ENCODE measurements at places on chromosomes 1 and 21.

DNA sequence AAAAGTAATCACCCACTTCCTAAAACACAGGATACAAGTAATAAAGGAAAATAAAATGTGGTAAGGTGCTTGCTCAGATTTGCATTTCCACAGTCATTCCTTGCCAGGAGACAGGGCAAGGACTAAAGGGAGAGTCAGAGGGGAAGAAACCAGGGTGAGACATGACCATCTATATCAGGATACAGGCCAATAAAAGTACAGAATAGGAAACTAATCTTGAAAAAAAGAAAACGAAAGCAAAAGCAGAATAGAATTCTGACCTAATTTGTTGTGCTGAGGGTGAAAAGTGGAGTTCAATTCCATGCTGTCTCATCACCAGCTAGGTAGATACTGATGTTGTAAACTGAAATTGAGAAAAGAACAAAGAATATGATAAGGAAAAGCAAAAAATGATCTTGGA, 27.3 kb downstream of the JMJD4 start:
- no peak for DNase-seq

DNA sequence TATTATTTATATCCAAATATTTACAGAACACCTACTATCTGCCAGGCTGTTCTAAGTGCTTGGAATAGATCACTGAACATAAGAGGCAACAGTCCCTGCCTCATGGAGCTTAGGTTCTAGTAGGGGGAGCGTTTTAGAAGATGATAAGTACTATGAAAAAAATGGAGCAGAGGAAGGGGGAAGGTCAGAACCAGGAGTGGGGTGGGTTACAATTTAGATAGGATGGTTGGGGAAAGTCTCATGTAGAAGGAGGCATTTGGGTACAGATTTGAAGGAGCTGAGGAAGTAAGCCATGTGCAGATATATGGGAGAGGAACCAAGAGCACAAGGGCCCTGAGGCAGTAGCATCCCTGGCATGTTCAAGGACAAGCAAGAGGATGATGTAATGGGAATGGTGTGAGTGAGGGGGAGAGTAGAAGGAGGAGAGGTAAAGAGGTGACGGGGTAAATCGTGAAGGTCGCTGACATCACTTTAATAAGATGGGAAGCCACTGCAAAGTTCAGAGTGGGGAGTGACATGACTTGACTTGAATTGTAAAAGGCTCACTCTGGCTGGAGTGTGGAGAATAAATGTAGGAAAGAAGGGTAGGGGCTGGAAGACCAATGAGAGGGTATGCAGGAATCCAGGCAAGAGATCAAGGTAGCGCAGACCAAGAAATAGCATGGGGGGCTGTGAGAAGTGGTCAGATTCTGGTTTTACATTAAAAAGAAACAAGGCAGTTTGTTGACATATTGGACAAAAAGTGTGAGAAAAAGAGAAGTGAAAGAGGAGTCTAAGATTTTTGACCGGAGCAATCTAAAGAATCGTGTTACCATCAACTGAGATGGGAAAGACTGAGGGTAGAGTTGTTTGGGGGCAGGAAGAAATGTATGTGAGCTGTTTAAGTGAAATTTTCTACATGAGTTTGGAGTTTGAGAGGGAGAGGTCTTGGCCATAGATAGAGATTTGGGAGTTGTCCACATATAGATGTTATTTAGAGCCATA, 92.6 kb downstream of the LPAR3 start:
- DNase-seq = no peak

DNA sequence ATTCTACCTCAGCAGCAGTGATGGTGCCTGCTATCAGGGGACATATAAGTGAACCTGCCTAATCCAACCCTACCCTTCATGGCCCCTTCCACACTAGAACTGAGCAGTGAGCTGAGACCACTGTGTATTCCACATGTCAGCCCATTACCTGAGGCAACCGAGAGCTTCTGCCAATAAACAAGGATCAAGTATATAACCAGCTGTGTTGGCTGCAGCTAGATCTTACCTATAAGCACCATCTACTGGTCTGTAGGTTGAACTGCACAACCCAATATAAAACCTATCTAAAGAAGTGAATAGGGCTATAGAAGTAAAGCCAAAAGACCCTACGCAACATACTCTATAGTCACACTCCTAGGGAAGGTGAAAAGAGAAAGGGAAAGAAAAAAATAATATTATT, 376.9 kb downstream of the HHIPL2 start:
- DNase-seq = no peak

- no peak for DNase-seq
Measured at GRCh38 chr1:226054519-226055327, 7.8 kb upstream of the H3-3A start.

GRCh38 chr1:207089627-207090355, 1.1 kb downstream of the C4BPB start:
- no peak for DNase-seq

DNA sequence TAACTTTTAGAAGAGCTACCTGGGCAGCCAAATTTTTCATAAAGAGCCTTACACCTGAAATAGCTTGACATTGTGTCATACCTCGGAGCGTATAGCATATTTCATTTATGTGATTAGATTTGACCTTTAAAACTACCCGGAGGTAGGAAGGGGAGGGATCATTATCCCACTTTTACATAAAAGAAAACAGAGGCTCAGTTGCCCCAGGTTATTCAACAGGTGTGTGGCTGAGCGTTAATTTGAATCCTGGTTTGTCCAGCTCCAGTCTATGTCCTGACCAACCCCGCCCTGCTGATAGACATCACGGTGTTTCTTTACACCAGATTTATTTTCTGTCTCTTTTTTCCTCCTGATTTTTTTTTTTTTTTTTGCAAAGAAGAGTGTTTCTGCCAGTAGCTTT, 39.7 kb downstream of the PBX1 start:
- no peak for DNase-seq

- peak; percentile 2 for DNase-seq
Measured at GRCh38 chr1:94039871-94040569, 80.9 kb downstream of the ABCA4 start.

GRCh38 chr1:15850471-15851001, 3.0 kb downstream of the SPEN start:
- DNase-seq = no peak

DNA sequence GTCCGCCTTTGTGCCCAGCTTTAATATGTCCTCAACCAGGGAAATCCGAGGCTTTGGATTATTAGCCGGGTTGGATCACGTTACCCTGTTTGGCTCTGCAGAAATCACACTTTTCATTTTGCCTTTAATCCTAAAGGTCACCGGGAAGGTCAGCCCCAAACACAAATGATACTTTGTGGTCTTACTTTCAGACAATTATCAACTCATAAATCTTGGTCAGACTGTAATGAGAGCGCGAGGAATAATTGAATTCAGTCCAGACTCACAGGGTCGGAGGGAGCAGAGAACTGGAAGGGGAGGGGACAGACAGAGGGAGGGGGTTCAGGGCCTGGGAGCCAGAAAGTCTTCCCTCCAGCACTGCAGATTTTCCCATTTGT, 91.7 kb upstream of the NFIA start:
- DNase-seq = no peak

DNA sequence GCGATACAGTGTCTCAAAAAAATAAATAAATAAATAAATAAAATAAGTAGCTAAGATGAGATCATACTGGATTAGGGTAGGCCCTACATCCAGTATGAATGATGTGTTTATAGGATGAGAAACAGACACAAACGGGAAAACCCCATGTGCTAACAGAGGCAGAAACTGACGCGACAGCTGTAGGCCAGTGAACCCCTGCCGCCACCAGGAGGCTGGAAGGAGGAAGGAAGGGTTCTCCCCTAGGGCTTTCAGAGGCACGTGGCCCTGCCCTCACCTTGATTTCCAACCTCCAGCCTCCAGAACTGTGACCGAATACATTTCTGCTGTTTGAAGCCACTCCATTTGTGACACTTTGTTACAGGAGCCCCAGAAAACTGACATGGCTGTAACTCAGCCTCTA, 38.5 kb downstream of the CHD5 start:
- no peak for DNase-seq

DNA sequence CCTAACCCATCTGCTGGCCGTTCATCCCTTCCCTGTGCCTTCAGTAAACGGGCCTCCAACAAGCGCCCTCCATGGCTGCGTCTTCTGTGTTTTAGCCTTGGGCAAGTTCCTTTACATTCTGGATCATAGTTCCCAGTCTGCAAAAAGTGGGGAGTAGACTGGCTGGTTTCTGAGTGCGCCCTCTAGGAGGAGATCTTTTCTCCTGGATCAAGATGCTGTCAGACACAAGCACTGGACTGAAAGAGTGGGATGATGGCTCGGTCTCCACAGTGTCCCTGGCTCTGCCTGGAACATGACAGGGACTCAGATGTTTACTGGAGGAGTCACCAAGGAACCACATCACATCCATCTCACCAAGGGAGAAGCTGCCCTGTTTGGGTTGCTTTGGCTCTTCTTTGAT, 88.8 kb downstream of the PRDM2 start:
- no peak for DNase-seq

DNA sequence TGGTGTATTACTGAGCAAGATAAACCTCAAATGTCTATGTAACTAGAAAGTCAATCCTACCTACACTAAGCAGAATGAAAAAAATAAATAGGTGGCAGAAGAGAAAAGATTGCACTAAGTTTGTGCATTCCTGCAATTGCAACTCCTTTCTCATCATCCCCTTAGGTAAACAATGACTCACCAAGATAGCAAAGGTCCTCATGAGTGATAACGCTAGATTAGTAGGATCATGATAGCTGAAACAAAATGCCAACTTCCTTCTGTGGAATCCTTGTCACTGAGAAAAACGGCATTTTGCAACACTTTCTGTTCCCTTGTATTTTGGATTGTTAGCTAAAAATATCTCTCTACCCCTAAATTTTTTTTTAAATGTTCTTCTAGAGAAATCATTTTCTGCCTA, 20.0 kb upstream of the FCER1A start:
- no peak for DNase-seq

- no peak for DNase-seq
Measured at GRCh38 chr1:115753830-115754229, 14.7 kb downstream of the CASQ2 start.

DNA sequence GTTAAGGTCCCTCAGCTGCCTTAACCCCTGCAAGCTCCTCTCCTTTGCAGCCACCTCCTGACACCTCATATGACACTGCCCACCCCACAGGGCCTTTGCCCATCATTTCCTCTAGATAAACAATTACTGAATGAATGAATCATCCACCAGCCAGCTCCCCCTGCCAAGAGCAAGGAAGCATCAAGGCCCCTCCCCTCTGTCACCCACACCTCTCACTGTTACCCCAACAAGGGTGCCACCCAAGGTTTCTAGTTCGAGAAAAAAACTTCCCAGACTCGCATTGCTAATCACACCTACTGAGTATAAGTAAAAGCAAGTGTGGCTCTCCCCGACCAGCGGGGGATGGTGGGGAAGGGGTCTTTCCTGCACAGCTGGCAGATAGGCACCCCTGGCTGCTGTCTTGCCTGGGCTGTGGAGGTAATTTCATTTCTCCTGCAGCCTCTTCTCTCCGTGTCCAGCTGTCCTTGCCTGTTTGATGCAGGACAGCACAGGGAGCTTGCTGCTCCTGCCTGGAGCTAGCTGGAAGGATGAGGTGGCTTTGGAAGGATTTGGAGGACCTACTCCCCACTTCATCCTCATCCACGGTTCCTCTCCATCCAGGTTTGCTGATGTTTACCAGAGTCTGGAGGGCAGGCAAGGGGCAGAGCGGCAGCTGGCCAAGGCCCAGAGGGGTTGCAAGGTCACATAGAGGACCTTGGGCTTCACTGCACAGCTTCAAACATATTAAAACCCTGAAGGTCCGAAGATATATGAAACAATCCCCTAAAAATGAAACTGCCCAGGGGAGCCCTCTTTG, 33.1 kb upstream of the LBR start:
- no peak for DNase-seq

GRCh38 chr21:31132574-31133242, 94.4 kb upstream of the KRTAP19-8 start:
- no peak for DNase-seq

GRCh38 chr1:237235091-237235490, 193.1 kb downstream of the RYR2 start:
- DNase-seq = no peak

DNA sequence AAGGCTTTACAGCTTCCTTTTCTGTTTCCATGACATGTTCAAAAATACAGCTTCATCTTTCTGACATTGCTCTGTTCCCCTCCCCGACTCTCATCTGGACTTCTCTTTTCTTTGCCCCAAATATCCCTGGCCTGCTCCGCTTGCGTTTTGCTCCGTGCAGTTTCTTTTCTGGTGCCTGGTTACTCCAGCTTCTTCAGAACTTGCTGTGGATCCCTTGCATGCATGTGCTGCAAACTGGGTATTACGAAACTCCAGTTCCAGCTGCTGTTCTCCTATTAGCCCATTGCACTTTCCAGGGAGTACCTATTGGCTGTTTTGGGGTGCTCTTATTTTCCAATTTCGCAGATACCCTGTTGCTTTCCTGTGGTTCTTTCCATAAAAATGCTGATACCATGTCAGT, 9.9 kb upstream of the NDC1 start:
- no peak for DNase-seq

DNA sequence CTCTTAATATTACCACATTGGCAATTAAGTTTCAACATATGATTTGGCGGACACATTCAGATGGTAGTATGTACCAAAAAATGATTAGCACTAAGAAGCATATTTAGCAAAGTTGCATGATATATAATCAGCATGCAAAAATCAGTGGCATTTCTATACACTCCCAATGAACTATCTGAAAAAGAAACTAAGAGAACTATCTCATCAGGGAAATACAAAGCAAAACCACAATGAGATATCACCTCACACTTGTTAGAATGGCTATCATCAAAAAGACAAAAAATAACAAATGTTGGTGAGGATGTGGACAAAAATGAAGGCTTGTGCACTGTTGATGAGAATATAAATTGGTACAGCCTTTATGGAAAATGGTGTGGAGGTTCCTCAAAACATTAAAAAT, 31.4 kb upstream of the DENND1B start:
- no peak for DNase-seq

DNA sequence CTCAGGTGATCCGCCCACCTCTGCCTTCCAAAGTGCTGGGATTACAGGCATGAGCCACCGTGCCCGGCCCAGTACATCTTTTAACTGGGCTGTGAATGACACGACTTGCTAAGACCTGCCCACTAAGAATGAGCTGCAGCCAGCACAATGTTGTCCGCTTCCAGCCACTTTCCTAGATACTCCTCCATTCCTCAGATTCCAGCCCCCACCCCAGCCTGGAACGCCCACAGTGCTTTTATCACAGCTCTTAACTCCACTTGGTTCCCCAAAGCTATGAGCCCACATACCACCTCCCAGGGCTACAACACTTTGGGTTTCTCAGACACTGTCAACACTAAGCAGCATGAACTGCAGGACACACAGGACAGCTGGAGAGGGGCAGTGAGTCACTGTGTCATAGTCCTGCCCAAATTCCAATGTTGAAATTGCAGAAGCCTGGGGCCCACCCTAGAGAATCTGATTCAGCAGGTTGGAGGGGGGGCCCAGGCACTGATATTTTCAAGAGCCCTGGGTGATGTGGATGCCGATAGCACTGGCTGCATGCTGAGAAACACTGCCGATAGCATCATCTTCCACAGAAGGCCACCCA, 58.0 kb downstream of the ACBD3 start:
- DNase-seq = no peak

DNA sequence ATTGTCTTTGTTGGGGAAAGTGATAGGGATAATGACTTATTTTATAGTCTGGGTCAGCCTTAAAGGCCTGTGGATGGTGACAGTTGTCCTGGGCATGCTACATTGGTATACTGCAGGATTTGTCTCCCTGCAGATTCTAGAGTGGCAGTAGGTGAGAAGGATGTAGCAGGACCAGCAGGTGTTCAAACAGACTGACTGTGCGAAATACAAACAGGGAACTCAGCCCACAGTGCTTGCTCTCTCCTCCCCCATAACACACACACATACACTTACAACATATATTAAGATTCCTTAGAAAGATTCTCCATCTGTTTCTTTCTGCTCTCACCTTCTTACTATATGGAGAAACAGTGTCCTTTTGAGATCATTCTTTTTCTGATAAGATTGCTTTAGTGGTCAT, 6.9 kb downstream of the PDE4B start:
- no peak for DNase-seq
